Activated effector memory CD4-positive, alpha-beta T cell treated with Interleukin-2 at 50 U/mL for 16 hours (primary cell): ENCODE measurements at places on chromosomes 5 and 9.

- no peak for DNase-seq
These were observed 24.7 kb upstream of the NOL6 start for GRCh38 chr9:33498387-33498786.

DNA sequence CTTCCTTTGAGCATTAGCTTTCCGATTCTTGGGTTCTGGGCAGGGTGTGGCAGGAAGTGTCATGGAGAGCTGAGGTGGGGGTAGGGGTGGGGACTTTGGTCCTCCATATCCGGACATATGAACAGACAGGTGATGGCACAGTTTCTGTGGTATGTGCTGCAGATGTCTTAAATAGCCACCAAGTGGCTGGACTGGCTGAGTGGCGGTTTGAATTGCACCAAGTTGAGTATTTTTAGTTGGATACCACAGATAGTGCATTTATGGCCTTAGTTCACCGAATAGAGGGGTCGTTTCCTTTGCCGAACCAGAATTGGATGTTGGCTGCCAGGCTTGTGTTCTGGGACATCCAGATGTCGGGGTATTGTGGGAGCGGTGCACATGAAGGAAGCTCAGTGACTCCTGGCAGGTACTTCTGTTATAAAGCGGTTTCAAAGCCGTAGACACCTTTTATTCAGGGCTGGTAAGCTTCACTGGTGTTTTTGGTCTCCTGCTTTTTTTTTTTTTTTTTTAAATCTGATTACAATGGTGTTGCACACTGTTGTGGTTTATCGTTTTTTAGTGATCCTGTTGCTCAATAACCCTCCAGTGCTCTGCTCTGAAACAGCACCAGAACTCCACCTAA, 15.1 kb upstream of the TNFAIP8 start:
- peak; percentile 63 for DNase-seq

DNA sequence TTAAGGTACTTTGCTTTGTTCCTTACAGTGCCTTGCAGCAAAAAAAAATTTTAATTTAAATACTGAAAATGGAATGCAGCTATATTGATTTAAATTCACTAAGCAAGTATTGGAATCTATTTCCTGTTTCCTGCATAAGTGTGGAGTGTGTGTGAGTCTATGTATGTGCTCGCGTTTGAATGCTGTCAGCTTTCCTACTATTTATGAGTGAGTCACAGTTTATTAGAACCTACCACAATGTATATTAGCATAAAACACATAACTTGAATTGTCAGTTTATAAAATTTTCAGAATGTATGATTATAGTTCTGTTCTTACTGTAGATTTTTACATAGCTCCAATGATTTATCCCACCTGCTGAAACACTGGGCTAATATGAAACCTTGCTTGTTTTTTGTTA, 302.1 kb downstream of the NR2F1-AS1 start:
- no peak for DNase-seq

DNA sequence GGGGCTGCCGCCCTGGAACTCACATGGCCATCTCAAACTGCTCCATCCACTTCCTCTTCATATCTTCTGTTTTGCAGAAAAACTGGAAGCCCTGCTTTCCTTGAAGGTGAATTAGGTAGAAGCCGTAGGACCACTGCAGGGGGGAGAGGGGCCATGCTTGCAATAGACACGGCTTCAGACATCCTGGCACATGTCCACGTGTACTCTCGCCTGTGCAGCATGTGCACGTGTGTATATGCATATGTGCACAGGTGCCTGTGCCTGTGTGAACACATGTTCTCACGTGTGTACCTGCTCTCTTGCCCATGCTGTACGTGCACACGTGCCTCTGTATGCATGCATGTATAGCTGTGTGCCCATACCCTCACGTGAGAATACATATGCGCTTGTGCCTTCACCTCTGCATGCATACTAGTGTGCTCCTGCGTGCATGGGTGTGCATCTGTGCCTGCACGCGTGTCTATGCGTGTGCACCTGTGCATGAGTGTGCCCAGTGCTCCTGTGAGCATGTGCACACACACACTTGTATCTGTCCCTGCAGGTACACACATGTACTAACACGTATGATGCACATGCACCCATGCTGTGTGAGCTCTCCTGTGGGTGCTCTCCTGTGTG, 47.7 kb upstream of the SARDH start:
- no peak for DNase-seq

GRCh38 chr5:179832039-179832745, 11.5 kb downstream of the SQSTM1 start:
- DNase-seq = no peak

DNA sequence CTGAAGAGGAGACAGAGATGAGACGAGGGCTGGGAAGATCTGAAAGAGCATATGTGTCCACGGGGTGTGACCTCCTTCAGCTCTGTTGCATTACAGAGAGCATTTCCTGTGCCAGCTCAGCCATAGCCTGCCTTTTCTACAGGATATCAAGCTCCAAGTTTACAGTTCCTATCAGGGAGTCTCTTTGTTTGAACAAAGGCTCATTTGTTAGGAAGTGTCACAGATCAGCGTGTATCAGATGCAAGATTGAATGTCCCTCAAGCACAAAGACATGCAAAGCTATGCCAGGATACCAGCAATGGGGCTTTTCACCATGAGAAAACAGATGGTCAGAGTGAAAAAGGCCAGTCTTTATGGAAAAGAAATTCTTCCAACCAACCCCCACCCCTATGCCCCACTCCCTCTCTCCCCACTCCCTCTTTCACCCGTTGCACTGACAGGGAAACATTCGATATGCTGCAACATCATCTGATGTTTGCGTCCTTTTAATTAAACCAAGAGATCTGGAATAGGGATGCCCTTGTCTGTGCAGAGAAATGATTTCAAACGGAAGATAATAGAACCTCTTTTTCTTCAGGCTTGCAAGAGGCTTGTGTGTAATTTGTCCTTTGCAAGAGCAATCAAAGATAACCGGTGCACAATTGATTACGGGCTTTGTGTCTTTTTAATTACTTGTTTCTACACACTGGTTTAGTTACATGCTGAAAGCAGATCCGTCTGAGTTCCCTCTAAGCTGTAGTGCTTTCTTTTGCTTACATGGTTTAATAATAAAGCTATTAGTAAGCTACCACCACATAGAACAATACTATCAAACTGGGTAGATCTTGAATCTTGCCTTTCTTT, 263.1 kb upstream of the RGMB start:
- DNase-seq = no peak

DNA sequence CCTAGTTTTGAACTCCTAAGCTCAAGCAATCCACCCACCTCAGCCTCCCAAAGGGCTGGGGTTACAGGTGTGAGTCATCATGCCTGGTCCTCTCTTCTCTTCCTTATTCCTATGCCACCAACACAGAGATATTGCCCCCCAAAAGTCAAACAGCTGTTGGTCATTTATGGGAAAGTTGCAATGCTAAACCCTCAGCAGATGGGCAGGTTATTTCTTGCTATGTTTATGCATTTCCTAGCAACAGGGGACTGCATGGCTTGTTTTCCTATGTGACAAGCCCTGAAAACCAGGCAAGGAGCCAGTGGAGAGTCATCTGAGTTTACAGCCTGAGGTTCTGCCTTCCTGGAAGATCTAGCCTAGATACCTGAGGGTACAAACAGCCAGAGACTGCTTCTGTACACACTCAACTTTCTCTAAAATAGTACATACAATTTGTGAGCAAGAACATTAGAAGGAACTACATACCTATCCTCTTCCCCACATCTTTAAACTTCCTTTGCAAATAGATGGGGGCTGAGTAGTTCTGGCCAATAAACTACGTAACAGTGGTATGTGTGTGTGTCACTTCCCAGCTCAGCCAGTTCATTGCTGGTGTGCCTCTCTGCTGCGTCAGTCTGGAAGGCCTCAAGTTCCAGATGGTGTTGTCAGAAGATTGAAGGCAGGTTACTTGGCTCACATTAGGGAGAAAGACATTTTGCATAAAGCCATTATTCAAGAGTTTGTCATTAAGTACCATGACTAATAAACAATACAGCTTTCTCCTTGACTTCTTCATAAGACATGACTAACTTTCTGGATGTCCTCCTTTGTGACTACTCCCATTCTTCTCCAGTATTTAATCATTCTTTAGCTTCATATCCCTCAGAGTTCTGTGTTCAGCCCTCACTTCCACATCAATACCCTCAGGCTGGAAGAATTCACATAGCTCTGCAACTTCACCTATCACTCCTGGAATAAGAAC, 65.3 kb downstream of the CSNK1A1 start:
- no peak for DNase-seq

DNA sequence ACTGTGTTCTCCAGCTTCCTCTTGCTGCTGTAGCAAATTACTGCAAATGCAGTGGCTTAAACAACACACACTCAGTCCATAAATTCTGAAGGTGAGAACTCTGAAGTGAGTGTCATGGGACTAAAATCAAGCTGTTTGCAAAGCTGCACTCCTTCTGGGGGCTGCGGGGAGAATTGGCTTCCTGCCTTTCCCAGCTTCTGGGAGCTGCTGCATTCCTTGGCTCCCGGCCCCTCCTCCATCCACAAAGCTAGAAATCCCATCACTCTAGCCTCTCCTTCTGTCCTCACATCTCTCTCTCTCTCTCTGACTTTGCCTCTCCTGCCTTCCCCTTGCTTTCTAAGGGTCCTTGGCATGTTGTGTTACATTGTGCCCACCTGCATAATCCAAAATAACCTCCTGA, 14.2 kb upstream of the MED10 start:
- no peak for DNase-seq

DNA sequence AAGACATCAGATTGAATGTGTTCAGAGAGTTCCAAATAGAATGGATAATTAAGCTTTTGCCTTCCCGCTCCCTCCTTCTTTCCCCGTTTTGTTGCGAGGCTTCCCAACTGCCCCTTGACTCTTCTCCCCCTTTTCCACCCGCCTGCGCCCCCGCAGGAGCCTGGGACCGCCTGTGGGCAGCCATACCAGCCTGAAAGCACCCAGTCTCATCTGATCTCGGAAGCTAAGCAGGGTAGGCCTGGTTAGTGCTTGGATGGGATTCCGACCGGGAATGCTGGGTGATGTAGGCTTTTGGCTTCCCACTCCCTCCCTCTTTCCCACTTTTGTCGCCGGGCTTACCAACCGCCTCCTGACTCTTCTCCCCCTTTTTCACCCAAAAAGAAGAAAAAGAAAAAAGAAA, 6.8 kb upstream of the HSD17B4 start:
- DNase-seq = no peak

- no peak for DNase-seq
These were observed 308.4 kb downstream of the PSAT1 start for GRCh38 chr9:78605041-78606000.

DNA sequence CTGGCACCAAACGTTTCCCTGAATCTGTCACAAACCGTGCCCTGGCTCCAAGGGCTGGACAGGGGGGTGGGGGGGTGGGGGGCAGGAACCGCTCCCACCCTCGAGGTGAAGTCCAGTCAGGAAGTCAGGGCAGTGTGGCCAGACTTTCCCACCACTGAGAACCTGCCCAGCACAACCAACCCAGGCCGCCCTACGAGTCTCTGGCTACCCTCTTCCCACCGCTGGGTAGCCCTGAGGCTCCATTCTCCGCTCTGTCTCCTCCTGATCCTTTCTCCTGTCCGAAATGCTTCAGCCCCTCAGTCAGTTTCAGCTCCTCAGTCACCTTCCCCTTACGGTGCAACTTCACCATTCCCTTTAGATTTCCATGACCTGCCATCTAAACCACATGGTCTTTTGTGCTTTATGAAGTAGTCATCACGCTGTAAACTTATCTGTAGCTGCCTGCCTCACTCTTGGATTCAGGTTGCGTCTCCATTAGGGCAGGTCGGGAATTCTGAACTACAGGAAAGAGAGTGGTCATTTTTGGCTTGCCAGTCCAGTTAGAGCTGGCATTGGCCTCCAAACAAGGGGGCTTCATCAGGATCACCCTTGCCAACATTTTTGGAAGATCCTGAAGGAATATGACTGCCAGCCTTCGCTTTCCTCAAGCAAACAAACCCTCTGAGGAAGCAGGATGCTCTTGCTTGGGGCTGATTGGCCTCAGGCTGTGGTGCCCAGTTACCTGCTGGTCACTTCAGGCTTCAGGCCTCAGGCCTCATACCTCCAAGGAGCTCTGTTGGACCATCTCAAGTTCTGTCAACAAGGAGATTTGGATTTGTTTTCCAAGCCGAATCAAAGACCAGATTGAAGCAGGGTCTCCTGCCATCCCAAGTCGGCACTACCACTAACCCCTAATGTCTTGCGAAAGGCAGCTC, 794 bp upstream of the DCAF12 start:
- DNase-seq = no peak

DNA sequence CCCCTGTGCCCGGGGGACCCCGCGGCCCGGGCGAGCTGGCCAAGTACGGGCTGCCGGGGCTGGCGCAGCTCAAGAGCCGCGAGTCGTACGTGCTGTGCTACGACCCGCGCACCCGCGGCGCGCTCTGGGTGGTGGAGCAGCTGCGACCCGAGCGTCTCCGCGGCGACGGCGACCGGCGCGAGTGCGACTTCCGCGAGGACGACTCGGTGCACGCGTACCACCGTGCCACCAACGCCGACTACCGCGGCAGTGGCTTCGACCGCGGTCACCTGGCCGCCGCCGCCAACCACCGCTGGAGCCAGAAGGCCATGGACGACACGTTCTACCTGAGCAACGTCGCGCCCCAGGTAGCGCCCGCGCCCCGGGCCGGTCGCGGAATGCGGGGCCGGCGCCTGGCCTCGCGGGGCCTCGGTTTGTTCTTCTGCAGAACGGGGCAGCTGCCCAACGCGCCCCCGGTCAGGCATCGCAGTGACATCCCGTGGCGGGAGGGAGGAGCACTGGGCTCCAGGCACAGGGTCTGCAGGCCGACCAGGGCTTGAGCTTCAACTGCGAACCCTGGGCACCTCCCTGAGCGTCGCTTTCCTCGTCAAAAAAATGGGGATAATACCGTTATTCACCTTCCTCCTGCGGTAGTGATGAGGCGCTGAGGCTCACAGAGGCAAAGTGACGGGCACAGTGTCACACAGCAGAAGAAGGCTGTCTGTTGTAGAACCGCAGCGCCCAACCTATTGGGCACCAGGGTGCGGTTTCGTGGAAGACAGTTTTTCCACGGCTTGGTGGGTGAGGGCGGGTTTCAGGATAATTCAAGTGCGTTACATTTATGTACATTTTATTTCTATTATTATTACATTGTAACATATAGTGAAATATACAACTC, 777 bp downstream of the ENDOG start:
- peak; percentile 34 for DNase-seq

DNA sequence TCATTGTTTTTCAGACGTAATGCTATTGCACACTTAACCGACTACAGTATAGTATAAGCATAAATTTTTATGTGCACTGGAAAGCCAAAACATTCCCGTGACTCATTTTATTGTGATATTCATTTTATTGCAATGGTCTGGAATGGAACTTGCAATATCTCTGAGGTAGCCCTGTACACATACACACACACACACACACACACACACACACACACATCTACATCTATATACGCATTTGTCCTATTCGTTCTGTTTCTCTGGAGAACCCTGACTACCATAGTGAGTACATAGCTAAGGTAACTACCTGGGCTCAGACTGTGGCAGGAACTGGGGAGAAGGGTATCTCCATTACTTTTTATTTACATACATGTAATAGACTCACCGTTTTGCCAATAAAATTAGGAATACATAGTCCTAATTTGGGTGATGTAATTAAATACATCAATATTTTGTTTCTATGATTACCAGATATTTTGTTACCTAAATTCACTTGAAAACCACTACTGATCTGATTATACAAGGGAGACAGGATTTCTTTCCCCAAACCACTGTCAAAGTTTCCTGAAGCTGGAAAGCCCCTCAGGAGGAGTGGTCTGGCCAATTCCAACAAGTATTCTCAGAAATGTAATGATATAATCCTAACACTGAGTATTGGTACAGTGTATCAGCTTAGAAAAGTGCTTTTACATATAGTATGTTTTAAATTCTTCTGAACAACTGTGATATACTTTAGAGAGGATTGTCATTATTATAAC, 74.0 kb upstream of the PLPP1 start:
- DNase-seq = no peak
